ENCODE measurements at places on chromosomes 1 and 21. TPM values are rescaled to one million over a fixed set of nuclear protein-coding genes. Genes with fewer than 3 reads are reported as not detected.

Gene KANK4
- total RNA-seq: not detected

Gene FABP3
- not detected for total RNA-seq

DNA sequence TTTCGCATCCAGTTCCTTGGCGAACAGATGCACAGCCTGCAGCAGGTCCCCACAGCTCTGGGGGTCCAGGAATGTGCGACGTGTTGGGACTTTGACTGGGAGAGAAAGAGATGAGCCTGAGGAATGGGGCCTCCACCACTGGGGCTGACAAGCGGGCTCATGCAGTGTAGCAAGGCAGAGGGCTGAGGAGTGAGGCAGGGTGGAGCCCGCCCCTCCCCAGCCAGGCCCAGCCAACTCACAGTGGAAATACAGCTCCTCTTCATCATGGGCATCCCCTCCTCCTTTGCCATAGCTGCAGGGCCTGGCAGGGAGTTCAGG, 30.7 kb downstream of the CDCA8 start:
- H3K4me3 ChIP-seq: no peak overlapping the region
- no peak for DNase-seq
- H3K27me3 ChIP-seq: peaks cover 11% of the 10 kb centered on the region
- no peaks in the 10 kb centered on the region for H3K36me3 ChIP-seq
- H3K27ac ChIP-seq: no peak overlapping the region
- no peaks in the 10 kb centered on the region for H3K4me1 ChIP-seq

GRCh38 chr1:213110349-213111300, 59.6 kb downstream of the RPS6KC1 start:
- no peak overlapping the region for H3K27ac ChIP-seq
- H3K36me3 ChIP-seq: peaks cover 6% of the 10 kb centered on the region
- H3K4me1 ChIP-seq: peaks cover 6% of the 10 kb centered on the region
- no peak overlapping the region for H3K4me3 ChIP-seq
- H3K27me3 ChIP-seq: no peaks in the 10 kb centered on the region

DNA sequence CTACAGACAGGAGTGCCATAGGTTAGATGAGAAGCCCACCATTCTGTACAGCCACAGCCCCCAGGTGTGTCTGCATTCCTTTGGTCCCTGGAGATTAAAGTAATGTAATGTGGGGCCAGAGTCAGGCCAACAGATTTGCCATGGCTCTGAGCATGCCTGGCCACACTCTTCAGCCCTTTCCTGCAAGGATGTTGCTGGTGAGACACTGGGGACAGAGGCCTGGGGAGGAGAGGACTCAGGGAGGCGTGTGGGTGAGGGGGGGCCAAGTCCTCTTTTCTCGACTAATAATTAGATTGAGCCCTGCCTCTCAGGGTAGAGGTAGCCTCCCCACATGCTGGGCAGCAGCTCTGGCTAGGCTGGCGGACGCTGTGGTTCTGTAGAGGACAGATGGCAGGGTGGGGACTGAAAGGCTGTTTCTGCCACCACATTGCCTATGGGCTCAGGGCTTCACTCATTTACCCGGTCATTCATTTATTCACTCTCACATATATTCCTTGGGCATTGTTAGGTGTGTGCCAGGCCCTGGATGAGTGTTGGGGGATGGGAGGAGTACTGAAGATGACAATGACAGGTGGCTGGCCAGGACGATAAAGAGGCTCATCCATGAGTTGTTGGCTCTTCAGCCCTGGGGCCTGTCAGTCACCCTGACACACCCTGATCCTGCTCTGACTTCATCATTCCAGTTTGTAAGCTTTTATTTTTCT, 7.1 kb upstream of the PRCC start:
- H3K27ac ChIP-seq: no peak overlapping the region
- no peaks in the 10 kb centered on the region for H3K4me1 ChIP-seq
- no peaks in the 10 kb centered on the region for H3K27me3 ChIP-seq
- no peak overlapping the region for H3K4me3 ChIP-seq
- H3K36me3 ChIP-seq: no peaks in the 10 kb centered on the region

DNA sequence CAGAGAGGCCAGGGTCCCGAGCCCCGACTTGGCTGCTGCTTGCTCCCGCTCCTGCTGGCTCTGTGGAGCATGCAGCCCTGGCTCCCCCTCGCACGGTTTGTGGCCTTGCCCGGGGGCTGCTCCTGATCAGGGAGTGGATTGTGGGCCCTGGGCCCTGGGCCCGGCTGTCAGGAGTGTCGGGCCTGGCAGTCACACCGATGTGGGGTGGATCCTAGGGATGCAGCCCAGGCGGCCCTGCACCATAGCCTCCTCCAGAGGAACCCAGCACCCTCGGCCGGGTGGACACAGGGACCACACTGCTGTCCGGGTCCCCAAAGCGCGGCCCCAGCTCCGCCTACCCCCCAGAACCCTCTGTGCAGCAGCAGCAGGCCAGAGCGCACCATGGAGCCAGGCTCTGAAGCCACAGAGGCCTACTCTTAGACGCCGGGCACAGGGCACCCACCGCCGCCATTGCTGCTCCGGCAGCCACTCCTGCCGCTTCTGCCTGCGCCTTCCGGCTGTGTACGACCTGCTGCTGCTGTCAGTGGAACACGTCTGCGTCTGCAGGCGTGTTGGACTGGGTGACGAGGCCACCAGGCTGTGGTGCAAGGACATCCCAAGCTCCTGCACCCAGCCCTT, 9.4 kb downstream of the SLX9 start:
- H3K27ac ChIP-seq: no peak overlapping the region
- no peaks in the 10 kb centered on the region for H3K27me3 ChIP-seq
- no peak for DNase-seq

DNA sequence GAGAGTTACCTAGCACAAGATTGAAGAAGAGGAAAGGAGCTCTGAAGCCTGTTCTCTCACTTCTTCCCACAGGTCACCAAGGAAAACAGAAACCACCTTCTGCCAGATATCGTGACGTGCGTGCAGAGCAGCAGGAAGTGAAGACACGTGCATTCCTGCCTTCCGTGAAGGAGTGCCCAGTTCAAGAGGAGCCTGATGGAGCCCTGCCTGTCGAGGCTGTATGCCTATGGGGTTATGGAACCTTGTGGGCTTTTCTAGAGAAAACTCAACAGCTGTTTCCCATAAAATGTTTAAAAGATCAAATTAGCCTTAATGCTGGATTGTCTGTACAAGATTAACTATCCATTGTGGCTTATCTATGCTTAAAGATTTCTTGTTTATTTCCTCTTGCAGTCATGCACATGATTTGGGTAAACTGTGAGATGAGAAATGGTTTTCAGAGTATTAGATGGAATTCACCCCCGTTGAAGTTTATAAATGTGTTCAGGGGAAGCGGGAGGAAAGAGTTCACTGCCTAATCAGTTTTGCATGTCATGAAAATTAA, 27.8 kb downstream of the NTPCR start:
- peak overlapping the region; percentile 50 for H3K27ac ChIP-seq
- peaks cover 24% of the 10 kb centered on the region for H3K4me1 ChIP-seq
- H3K27me3 ChIP-seq: no peaks in the 10 kb centered on the region
- no peak overlapping the region for H3K4me3 ChIP-seq
- no peak for DNase-seq
- H3K36me3 ChIP-seq: peaks cover 47% of the 10 kb centered on the region

GRCh38 chr1:47190857-47191256, 1.0 kb upstream of the PDZK1IP1 start:
- H3K27me3 ChIP-seq: peaks cover 4% of the 10 kb centered on the region
- no peak for DNase-seq
- H3K4me3 ChIP-seq: no peak overlapping the region
- H3K27ac ChIP-seq: no peak overlapping the region

DNA sequence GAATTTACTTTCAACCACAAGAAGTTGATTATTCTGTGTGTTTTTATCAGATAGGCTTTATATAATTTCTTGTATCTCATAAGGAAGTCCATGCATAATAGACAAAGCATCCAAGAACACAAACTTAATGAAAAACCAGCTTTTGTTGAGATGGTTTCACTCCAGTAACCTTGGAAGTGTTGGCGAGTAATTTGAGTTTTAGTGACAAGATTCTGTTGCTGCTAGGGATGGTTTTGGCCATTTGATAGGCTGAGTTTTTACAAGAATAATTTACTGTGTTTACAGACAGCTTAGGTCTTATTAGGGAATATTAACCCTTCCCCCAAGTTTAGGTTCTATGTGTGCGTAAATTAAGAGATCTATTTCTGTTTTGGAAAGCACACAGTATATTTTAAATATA, 513.6 kb downstream of the USP25 start:
- H3K4me3 ChIP-seq: no peak overlapping the region
- no peaks in the 10 kb centered on the region for H3K27me3 ChIP-seq
- no peaks in the 10 kb centered on the region for H3K4me1 ChIP-seq
- no peak overlapping the region for H3K27ac ChIP-seq

DNA sequence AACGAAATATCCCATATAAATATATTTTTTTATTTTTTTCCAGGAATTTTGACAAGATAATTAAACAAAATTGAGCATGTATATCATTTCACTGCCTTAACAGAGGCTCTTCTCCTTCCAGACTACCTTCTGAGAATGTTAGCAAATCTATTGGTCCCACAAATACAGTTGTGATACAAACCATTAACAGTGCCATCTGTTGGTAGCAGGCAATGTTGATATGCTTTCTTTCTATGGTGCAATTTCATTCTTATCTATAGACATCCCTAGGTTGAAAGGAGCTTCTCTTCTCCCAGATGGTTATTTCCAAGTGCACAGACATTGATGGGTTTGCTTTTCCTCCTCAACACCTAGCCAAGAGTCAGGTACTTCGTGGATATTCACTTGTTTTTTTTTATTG, 303.6 kb downstream of the USH2A start:
- no peaks in the 10 kb centered on the region for H3K27me3 ChIP-seq
- no peaks in the 10 kb centered on the region for H3K4me1 ChIP-seq
- no peak overlapping the region for H3K4me3 ChIP-seq

DNA sequence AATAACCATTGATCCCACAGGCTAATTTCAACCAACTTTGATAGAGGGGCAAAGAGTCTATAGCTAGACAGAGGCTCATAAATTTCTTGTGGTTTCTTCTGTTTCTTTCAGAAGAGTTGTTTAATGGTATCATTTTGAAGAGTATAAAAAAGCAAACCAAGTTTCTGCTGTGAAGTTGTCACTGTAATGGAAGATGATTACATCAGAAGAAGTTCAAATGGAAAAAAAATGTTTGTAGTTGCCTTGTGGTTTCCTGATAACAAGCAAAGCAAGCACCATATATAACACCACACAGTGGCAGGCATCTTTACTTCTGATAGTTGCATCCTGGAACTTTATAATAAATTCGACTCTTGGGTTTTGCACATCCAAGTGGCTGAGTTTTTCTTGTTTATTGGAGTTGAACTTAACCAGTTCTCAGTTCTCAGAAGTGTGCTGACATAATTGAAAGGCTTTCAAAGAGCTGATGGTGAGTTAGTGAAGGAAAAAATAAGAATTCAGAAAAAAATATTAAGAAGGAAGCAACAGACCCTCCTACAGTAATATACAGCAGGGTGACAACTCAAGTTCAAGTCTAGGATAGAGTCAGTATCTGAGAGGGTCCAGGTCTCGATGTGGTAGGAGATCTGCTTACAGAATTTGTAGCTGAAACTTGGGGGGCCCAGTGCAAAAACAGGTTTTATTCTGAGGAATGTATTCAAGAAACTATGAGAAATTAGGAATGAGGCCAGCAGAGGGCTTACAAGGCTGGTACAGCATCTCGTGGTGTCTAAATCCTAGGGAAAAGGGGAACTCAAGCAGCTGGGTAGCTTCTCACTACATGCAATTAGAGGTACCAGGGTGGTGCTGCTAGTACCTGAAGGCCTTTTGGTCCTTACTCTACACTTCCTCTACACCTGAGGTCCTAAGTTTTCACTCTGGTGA, 123.5 kb downstream of the CRB1 start:
- DNase-seq: no peak
- peaks cover 21% of the 10 kb centered on the region for H3K4me1 ChIP-seq
- H3K27me3 ChIP-seq: peaks cover 22% of the 10 kb centered on the region
- H3K4me3 ChIP-seq: no peak overlapping the region
- no peak overlapping the region for H3K27ac ChIP-seq

DNA sequence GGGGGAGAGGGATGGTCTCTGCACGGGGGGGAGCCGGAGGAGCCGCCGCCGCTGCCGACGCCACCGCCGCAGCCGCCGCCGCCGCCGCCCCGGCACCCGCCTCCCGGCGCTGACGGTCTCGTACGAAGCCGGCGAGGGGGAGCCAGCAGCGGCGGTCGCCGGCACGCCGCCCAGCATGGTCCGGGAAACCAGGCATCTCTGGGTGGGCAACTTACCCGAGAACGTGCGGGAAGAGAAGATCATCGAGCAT, 311 bp downstream of the SPEN start:
- H3K36me3 ChIP-seq: peaks cover 26% of the 10 kb centered on the region
- peak overlapping the region; percentile 76 for H3K4me3 ChIP-seq
- no peaks in the 10 kb centered on the region for H3K27me3 ChIP-seq
- DNase-seq: no peak
- H3K27ac ChIP-seq: peak overlapping the region; percentile 73

DNA sequence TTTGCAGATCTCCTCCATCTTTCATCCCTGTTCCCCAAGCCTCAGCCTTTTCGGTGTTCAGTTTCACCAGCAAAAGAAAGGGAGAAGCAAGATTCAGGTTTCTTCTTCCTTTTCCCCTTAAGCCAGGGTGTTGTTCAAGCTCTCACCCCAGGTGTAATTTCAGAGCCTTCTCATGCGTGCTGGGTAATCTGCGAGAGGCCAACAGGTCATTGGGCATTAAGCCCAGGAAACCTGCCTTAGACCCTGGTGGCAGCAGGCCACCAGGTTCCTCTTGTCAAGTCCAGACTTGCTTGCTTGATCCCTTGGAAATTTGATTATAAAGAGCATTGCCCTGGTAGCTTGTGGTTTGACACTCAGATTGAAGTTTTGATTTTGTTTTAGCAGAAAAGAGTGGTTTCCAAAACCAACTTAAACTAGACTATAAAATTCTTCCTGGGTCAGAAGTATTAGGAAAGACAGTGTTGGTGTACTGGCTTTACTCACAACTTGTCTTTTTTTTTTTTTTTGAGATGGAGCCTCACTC, 6.9 kb downstream of the AKR1A1 start:
- H3K36me3 ChIP-seq: peaks cover 56% of the 10 kb centered on the region
- H3K27ac ChIP-seq: peak overlapping the region; percentile 56
- peaks cover 25% of the 10 kb centered on the region for H3K4me1 ChIP-seq

DNA sequence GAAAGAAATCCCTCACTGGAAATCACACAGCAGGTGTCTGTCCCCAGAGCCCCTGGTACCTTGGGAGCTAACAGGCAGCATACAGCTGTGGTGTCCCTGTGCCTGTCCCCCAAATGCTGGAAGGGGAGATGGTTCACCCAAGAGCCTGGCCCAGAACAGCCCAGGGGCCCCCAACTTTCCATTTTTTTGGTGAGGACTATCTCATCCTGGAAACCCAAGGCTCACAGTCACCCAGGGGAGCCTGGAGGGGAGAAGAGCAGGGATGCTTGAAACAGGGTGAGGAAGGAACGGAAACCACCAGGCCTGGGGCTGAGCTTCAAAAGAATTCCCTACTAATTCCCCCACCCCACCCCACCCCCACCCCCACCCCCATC, 3.6 kb downstream of the SDC3 start:
- peaks cover 10% of the 10 kb centered on the region for H3K4me1 ChIP-seq
- no peak for DNase-seq
- H3K27ac ChIP-seq: no peak overlapping the region
- H3K36me3 ChIP-seq: no peaks in the 10 kb centered on the region
- no peak overlapping the region for H3K4me3 ChIP-seq

Measured in activated T-helper 2 cell treated with anti-CD3 and anti-CD28 coated beads, Interferon-gamma antibody, Interleukin-2, Interleukin-4, amounts not matched to agents 10 μg/mL and 5 μg/mL and 100 μg/mL, durations not matched to agents 14 hours and 24 hours and 36 hours (primary cell).